NCI-H2171 treated with DMSO at 0.1 percent for 48 hours (cell line): ENCODE measurements at places on chromosomes 6 and 20.

- DNase-seq, result no peak
Measured at GRCh38 chr6:23137611-23138010, 568.2 kb downstream of the HDGFL1 start.

DNA sequence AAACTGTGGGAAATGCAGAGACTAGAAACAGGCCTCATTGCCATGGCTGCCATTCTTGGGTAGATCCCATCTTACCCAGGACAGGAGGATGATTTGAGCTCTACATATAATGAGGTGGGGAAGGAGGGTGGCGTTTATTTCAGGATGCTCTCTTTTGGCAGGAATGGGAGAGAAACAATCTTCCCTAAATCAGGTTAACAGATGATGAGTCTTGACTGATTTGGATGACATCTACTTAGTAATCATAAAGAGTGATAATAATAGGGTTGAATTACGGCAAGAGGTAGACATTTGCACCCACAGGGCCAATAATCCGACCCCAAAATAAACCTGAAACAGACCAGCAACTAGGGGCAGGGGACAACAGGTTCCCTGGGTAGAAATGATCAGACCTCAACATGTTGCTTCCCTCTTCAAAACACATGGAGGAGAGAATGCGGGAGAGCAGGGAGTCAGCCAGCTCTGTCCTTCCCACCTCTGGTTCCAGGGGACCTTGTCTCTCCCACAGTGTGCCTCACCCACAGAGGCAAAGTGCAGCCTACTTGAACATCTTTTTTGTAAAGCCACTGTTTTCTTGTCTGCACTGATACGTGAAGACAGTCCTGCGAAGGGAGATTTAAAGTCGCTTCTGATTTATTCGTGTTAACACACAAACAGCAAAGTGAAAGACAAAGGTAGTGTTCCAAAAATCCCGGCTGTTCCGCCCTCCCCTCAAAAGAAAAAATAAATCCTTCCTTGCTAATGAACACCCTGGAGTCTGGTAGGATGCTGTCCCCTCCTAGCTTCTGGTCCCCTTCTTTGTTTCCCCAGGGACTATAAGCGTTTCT lies 3.9 kb downstream of the FOXQ1 start:
- DNase-seq, result no peak

- DNase-seq, result peak; percentile 86
Measured at GRCh38 chr20:20235681-20236080, 132.2 kb upstream of the INSM1 start.

GRCh38 chr20:44414346-44414714 lies 58.8 kb downstream of the HNF4A start:
- no peak for DNase-seq

GRCh38 chr20:36355469-36356171 lies 49.5 kb downstream of the DLGAP4 start:
- DNase-seq, result no peak

DNA sequence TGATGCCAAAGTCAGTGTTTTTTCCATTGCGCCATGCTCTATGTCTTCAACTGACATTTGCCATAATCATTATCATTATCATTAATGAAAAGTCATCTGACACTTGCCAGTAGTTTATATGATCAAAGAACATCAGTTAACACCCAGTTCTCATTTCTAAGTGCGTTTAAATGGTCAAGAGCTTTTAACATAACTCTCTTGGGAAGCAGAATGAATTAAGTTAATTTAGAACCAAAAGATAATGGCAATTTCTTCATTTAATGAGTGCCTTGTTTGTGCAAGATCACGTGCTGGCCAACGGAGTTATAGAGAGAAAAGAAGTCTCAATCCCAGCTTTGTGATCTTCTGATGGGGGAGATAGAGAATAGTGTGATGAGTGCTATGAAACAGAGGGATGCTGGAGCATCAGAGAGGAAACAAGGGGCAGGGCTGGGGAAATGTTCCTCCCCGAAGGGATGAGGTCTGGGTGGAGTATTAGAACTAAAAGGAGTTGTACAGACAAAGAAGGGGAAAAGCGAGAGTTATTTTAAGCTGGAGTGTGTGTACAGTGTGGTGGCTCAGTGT lies 20.3 kb downstream of the ANKS1A start:
- no peak for DNase-seq

DNA sequence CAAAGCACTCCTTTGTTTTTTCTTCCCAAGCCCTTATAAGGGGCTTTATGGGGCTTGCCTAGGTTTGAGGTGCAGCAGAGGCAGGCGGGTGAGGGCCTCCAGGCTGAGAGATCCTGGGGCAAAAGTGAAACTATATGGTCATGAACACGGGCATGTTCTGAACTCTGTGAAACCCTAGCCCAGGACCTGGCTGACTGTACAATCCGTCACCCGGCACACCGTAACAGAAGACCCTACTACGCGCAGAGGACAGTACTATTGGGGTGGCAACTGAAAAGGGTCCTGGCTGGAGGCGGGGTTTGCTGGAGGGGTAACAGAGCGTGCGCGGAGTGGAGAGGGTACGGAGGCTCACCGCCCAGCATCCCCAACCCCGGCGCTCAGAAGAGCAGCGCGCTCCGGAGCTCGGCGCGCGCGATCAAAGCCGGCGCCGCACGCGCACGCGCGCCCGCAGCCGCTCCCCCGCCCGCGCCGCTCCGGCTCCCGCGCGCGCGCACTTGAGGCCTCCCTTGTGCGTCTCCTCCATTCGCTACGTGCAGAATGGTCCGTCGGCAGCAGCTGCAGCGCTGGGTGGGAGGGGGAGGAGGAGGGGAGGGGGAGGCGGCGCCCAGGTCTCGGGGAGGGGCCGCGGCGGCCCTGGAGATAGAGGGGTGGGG lies 54.2 kb downstream of the MRPL14 start:
- no peak for DNase-seq

DNA sequence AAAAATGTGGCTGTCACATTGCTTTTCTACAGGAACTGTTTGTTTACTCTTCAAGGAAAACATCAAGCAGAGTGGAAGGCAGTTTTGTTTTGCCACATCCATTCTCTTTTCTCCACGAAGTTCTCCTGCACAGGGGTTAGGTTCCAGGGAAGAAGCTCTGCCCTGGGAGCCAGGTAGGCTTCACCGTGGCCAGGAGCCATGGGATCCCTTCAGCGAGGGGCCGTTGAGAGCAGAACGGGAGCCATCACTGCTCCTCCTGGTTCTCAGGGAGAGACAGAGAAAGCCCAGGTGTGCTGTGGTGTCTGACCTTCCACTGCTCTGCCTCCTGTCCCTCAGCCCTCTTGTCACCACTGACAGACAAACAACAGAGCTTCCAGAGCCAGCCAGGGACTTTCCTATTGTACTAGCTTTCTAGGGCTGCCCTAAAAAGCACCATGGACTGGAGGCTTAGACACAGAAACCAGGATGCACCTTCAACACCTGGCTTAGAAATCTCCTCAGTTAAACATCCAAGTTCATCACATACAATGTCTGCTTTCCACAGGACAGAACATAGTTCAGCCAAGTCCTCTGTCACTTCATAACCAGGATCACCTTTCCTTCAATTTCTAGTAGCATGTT lies 75.6 kb upstream of the SLC22A23 start:
- no peak for DNase-seq

DNA sequence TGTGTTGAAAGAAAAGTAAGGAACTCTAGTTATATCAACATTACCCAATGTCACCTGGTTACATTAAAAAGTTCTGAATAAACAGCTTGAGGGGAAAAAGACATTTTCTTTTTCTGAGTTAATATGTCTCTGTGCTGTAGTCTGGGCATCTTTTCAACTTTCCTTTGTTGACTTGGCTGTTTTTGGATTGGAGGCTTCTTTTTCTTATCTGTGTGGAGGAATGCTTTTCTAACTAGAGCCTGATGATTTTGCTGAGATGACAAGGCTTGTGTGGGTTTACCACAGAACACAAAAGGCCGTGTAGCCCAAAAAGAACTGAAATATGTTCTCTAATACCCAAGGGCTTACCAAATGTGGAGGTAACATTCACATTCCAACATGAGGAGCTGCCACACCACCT lies 161.8 kb downstream of the KCNQ5 start:
- no peak for DNase-seq

DNA sequence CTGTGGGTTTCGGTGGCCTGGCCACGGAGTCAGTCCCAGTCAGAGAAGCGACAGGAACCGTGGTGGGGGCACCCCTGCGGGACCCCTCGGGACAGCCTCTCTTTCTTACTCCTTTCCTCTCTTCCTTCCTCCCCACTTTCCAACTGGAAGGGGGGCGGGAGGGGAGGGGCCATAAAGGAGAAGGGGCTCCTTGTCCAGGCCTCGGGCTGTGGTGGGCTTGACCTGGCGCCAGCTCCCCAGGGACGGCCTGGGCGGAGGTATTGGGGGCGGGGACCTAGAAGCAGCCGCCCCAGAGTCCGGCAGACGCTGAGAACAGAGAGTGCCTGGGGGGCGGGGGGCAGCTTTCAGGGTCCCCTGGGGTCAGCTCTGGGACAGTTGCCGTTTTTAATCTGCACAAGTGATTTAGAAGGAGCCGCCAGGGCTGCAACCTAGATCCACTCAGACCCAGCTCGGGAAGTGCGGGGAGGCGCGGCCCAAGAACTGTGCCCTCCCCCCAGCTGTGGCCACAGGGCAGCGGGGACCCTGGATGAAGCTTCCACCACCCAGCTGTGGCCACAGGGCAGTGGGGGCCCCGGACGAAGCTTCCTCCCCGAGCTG lies 6.4 kb upstream of the ABHD16B start:
- no peak for DNase-seq

- DNase-seq, result no peak
Measured at GRCh38 chr6:148565930-148566663, 180.7 kb upstream of the UST start.

- no peak for DNase-seq
Measured at GRCh38 chr6:135173242-135173988, 7.7 kb upstream of the MYB start.

DNA sequence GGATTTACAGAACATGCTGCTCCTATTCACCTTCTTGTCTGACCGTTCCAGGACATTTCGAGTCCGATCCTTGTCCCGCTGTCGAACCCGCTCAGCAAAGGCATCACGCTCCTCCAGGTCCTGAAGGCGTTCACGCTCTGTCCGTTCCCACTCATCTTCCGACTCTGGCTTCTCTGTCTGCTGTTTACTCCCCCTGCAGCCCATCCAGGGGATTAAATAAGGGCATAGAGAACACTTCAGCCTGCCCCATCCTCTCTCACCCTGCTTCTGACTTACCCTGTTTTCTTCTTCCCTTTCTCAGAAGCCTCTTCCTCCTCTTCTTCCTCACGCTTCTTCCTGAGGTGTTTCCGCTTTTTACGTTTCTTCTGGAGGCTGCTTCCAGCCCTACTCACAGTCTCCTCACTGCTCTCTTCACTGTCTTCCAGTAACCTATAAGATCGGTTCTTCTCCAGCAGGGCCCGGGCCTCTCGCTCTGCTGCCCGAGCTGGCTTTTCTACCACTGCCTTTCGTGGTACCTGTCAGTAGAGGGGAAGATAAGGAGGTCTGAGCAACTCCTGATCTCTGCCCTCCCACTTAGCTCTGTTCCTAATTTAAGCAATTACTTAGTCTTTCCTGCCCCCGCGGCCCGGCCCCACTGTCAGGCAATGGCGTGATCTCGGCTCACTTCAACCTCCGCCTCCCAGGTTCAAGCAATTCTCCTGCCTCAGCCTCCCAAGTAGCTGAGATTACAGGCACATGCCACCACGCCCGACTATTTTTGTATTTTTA lies 1.9 kb downstream of the DHX16 start:
- no peak for DNase-seq

DNA sequence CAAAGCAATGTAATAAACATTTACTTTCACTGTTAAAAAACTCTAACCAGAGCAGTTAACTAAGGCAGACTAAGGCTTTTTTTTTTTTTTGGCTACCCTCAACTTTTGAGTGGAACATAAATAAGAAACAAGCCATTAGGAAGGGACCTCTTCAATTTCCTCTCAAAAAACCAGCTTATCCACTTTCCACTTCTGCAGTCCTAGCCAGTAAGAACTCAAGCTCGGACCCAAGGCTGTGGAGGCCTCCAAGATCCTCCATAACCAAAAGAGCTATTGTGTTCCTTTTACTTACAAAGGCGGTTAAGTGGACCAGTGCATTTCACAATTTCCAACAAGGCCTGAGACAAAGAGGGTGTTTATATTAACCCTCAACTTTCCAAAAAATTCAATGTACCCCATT lies 5.3 kb downstream of the KCNK5 start:
- no peak for DNase-seq

DNA sequence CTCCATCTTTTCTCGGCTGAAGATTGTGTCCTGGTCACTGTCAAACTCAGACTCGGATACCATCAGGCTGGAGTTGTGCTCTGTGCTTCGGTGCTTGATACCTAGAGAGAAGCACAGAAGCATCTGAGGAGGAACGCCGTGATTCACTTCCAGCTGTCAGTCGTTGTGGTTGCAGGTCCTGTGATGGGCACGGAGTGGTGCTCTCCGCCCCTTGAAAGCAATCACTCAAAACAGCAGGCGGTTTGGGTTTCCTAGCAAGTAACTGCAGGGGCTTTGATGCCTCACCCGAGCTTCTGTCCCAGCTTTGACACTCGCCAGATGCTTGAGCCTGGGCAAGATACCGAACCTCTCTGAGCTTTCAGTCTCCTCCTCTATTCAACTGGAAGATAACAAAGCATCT lies 52.5 kb downstream of the ALDH5A1 start:
- DNase-seq, result no peak

DNA sequence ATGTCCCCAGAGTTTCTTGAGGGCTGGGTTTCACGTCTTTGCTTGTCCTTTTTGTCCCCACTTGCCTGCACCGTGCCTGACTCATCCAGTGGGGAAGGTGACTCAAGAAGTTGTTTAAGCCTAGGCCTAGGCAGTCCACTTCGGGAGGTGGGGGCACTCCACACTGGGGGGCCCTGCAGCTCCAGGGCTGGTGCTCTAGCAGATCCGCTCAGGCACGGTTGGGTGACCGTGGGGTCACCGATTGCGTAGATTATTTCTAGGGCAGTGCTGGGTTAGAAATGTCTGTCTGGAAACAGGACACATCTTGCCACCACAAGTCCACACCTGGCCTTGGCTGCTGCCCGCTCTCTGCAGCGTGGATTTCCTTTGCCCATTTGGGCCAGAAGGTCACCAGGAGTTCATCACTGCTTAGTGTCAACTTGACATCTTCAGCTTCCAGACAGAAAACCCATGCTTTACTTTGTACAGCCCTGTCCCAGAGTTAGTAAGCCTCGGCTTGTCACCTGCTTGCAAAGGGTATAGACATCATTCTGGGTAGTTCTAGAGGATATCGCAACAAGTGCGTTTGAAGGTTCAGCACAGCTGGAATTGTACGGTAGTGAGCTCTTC lies 13.6 kb upstream of the C20orf144 start:
- DNase-seq, result peak; percentile 61

- DNase-seq, result no peak
Measured at GRCh38 chr20:25364180-25364788, 26.4 kb downstream of the ABHD12 start.

DNA sequence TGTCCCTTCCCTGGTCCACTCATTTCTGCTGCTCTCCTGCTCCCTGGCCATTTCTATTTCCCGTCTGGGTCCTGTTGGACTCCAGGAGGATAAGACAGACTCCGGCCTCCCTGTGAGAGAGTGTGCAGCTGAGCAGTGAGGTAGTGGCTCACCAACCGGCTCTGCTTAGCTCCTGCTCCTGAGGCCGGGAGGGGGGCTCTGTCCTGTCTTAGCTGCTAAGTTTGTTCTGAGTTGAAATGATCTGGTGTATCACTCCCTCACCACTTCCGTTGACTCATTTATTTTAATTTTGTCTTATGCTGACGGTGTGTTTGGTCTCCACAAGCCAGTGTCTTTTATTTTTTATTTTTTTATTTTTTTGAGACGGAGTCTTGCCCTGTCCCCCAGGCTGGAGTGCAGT lies 148.5 kb upstream of the PDE10A start:
- no peak for DNase-seq

- no peak for DNase-seq
Measured at GRCh38 chr6:169664227-169664626, 37.6 kb downstream of the WDR27 start.

- no peak for DNase-seq
Measured at GRCh38 chr20:22584522-22584921, at the start of gene FOXA2. TSS of gene FOXA2 (minus strand) at chr20:22584572. CDS start at chr20:22584278, 294 bp downstream.

GRCh38 chr20:8874437-8874836 lies 194.4 kb upstream of the PLCB4 start:
- DNase-seq, result no peak
